Activated CD4-positive, alpha-beta T cell treated with anti-CD3 and anti-CD28 coated beads for 1 hour (primary cell): ENCODE measurements at places on chromosomes 12 and 14.
A peak's percentile ranks its signal among the peaks of the same experiment; 100 is the strongest.

GRCh38 chr12:110741341-110742095 lies 1.2 kb downstream of the PPP1CC start:
- no peak for DNase-seq

DNA sequence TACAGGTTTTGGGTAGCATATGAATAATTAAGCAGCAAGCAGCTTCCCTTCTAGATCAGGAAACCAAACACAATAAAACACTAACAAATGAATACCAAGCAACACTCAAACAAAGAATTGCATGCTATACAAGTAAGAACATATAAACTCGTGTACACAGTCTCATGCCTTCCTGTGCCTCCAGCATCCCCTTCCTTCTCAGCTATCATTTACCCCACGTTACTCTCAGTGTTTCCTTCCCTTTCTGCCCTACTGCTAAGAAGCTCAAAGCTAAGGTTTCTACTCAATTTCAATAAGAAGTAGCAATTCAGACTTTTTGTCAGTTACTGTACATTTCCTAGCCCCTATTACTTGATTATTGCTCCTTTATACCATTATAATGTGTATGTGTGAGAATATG lies 81.0 kb downstream of the DUSP16 start:
- DNase-seq: no peak

DNA sequence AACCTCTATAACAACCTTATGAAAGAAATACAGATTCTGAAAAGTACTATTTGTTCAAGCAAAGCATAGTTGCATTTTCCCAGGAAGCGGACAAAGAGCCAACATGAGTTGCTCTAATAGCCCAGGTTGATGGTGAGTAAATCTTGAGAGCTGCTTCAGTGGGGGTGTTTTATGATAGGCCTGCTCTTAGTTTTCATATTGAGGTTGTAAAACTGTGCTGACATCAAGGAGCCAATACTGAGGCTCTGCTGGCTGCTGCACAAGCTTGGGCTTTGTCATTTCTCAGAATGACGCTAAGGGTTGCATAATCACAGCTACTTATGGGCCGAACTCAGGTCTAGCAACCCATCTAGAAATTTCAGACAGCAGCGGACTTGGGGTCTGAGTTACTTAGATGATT lies 11.5 kb downstream of the TBC1D30 start:
- no peak for DNase-seq

- no peak for DNase-seq
Observed at GRCh38 chr12:81329085-81329484, 251.2 kb downstream of the ACSS3 start.

DNA sequence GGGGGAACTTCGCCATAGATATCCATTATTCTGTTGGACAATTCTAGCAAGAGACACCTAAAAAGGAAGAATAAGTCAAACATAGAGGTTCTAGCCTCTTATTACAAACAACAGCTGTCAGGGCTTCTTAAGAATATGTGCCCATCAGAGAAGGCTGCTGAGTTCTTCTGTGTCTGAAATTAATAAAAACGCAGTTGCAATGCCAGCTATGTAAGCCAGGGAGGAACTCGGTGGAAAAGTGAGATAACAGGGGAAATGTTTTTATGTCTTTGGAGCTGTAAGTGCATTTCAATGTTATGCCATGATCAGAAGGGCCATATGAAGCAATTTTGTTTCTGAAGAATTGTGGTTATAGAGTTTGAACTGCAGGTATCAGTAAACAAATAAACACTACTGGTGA lies 95.0 kb downstream of the SYT1 start:
- DNase-seq: no peak

DNA sequence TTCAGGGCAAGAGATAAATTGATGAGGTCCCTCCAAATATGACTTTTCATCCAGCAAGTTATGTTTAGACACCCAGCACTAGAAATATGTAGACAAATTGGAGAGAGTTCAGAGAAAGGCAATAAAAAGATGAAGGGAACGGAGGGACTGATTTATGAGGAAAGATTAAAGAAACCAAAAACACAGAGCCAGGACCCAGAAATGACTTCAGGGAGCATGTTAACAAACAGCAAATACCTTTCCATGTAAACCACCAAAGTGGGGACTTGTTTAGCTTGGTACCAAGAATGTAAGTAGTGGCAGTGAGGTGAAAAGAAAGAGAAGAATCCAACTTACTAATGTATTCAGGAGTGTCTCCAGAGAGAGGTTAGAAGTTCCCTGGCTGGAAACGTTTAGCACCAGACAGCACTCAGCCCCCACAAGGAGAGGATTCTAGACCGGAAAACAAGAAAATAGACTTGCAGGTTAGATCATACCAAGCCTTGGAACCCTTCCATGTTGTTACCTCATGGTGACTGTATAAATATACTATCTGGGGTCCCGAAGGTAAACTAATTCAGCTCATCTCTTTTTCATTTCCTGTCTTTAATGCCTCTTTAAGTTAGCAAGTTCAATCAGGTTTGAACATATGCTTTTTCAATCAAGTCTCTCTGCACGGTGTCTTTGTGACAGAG lies 79.2 kb downstream of the TBC1D30 start:
- no peak for DNase-seq

DNA sequence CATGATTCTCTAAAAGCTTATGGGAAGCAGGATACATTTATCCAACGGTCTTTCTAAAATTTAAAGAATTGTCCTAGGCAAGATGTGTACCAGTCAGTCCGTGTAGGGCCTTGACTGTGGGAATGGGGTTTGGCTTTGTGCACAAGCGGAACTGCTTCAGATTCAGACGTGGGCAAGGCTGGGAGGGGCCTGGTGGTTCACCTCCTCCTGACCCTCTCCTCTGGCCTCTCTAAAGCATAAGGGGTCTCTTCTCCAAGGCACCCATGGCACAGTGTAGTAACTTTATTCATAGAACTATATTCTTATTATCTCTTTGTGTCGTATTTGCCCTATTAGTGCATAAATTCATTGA lies 121.2 kb upstream of the PTPRB start:
- no peak for DNase-seq

GRCh38 chr14:93332397-93332852 lies 411 bp downstream of the BTBD7 start:
- DNase-seq: no peak

DNA sequence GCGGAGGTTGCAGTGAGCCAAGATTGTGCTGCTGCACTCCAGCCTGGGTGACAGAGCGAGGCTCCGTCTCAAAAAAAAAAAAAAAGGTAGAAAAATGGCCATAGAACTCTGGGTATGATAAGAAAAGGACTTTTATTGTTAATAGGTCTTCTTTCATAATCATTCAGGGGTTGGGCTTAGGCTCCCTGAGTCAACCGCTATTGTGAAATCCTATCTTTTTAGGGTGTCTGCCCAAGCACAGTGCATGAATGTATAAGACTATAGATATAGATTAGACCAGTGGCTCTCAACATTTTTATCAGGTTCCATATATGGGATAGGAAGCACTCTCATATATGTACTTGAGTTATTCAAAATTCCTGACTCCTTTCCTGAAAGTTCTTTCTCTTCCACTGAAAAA lies 48.7 kb upstream of the USP15 start:
- no peak for DNase-seq

GRCh38 chr12:11508699-11509098 lies 113.3 kb upstream of the PRB2 start:
- DNase-seq: no peak

GRCh38 chr14:80202888-80203562 lies 8.3 kb downstream of the DIO2 start:
- no peak for DNase-seq

DNA sequence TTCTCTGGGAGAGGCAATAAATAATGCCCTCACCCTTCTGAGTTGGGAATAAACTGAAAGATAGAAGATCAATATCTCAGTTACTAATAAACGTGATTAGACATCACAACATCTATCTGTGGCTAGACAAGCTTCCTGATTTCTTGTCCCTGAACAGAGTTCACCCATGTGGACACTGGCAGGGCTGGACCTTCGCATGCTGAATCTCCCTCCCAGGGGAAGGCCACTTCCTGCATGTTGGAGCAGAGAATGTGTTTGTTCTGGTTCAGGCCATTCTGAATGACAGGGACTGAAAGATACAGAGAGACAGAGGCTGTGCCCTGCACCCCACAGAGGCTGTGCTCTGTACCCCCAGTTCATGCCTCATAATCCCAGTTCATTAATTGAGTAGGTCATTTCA lies 132.6 kb downstream of the SLC38A1 start:
- DNase-seq: no peak

- DNase-seq: peak; percentile 35
Observed at GRCh38 chr14:21965042-21965441, 291.4 kb upstream of the OR4E1 start.

GRCh38 chr14:68710776-68711175 lies 82.1 kb downstream of the ZFP36L1 start:
- no peak for DNase-seq

GRCh38 chr12:10400829-10401228 lies 8.7 kb downstream of the KLRC4 start:
- DNase-seq: no peak

DNA sequence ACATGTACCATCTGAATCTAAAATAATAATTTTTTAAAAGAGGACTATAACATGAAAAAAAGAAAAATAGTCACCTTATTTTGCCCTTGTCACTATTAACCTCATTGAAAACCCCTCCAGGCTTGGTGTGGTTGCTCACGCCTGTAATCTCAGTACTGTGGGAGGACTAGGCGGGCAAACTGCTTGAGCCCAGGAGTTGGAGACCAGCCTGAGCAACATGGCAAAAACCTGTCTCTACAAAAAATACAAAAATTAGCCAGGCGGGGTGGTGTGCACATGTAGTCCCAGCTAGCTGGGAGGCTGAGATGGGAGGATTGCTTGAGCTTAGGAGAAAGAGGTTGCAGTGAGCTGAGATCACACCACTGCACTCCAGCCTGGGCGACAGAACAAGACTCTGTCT lies 126.3 kb upstream of the KRAS start:
- DNase-seq: no peak

- no peak for DNase-seq
Observed at GRCh38 chr14:60064491-60065072, 27.1 kb upstream of the PCNX4 start.

DNA sequence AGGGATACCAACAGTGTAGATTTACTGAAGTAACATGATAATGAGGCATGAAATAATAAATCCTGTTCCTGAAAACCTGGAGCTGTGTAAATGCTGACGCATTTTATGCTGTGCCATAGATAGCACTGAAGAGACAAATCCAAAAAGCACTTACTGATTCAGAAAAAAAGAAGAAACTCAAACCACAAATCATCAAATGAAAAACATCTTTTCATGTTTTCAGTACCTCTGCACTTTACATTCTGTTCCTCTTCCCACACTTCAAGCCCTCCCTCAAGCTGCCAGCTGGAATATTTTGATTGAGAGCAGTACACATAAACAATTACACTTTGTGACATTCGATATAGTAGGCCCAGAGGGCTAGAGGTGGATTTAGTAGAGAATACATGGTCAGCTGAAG lies 362.3 kb downstream of the NAV3 start:
- DNase-seq: no peak

GRCh38 chr12:51971679-51972421 lies 20.4 kb downstream of the ACVR1B start:
- DNase-seq: no peak
